ENCODE measurements at places on chromosomes 13 and 19.

GRCh38 chr19:15253061-15253460 is 20.8 kb upstream of the EPHX3 start:
- no peak for DNase-seq

GRCh38 chr19:43901395-43902390 is 33.4 kb downstream of the ZNF45 start:
- DNase-seq, result peak; percentile 84

GRCh38 chr13:26762745-26763345 is 2.3 kb upstream of the GPR12 start:
- DNase-seq, result no peak

- no peak for DNase-seq
Measured at GRCh38 chr19:50432221-50433028, at the start of gene MYBPC2. TSS of gene MYBPC2 (plus strand) at chr19:50432892. CDS start at chr19:50432954, 62 bp downstream.

DNA sequence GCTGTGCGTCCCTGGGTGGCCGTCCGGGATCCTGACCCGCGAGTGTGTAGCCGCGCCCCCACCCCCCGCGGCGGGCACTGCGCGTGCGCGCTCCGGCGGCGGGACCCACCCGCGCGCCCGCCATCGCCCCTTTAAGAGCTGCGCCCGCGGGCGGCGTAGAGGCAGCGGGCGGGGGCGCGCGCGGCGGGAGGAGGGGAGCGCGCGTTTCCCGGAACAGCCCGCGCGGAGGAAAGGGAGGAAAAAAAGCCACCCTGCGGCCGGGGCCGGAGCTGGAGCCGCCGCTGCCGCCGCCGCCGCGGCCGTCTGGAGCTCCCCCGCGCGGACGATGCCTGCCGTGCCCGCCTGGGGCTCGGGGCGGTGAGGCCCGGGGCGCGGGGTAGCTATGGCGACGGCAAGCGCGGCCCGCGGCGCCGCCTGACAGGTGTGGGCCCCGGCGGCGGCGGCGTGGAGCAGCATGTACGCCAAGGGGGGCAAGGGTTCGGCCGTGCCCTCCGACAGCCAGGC is at the start of gene SSBP4:
Gene SSBP4 (plus strand): TSS at position 204 of the 504 bp plus-strand sequence. CDS start 251 bp downstream, at position 455.
- DNase-seq, result peak; percentile 70

- DNase-seq, result no peak
Measured at GRCh38 chr13:35945368-35945767, 185.8 kb downstream of the DCLK1 start.

GRCh38 chr19:18500376-18500775 is 21.5 kb downstream of the ELL start:
- no peak for DNase-seq

GRCh38 chr19:19471682-19472081 is 43.7 kb downstream of the TSSK6 start:
- DNase-seq, result no peak

DNA sequence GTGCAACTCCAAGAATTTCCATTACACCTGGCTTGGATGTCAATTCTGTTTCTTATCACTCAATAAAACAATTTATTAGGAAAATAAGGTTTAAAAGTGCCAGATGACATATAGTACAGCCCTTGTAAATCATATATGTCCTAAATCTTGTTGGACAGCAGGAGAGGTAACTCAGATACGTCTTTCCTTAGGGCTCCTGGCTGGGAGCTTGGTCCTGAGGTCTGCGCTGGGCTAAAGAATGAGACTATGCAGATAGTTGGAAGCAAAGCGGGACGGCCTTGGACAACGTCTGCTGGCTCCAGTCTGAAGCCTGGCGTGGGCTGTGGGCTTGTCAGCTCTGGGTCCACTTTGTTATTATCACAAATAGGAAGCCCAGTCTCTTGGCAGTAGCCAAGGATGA is 377.0 kb downstream of the DLEU7 start:
- DNase-seq, result no peak

All from HT1080 (cell line).